ENCODE measurements at places on chromosomes 7 and 10.
A peak's percentile ranks its signal among the peaks of the same experiment; 100 is the strongest.

DNA sequence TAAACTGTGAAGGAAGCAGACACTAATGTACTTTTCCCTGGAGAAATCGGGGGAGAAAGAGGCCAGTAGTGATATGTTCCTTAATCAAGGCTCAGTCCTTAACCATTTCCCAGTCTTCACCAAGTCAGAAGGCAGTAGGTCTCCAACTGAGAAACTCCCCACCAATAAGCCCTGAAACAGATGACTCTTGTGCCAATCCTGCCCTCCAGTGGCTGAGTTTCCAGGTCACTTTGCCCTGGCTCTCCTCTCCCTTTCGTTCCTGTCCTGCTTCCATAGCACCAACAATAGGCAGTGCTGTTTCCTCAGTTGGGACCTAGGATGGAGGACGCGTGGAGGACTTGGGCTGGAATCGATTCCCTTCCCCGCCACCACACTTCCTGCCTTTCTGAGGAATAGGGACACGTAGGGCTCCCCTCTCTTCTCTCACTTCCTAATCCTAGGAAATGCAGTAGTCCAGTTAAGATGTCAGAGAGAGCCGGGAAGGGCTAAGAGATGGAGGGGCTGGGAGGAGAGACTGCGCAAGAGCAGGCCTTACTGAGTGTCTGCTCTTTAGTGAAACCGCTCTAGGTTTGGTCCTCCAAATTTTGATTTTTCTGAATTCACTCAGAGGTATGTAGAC lies 23.4 kb downstream of the ATOH7 start:
- no peak for DNase-seq

GRCh38 chr7:39504963-39505362 lies 61.2 kb upstream of the YAE1 start:
- no peak for DNase-seq

- DNase-seq: peak; percentile 46
Observed at GRCh38 chr10:79383974-79384606, 36.8 kb downstream of the PPIF start.

- DNase-seq: no peak
Observed at GRCh38 chr10:1244493-1244892, 188.3 kb downstream of the WDR37 start.

DNA sequence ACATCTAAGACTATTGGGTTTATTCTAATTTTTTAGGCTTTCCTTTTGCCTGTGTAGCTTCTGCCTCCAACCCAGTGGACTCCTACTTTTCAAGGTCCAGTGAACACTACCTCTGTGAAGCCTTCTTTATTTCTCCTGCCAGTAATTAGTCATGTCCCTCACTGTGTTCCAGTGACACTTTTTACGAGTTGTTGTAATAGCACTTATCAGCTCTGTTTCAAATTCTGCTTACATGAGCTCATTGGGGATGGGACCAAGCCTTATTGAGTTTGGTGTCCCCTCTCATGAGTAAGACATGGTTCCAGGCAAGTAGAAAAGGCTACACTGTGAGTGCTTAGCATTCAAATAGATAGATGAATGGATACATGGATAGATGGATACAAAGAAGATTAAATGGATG lies 184.6 kb downstream of the HIBADH start:
- DNase-seq: no peak

DNA sequence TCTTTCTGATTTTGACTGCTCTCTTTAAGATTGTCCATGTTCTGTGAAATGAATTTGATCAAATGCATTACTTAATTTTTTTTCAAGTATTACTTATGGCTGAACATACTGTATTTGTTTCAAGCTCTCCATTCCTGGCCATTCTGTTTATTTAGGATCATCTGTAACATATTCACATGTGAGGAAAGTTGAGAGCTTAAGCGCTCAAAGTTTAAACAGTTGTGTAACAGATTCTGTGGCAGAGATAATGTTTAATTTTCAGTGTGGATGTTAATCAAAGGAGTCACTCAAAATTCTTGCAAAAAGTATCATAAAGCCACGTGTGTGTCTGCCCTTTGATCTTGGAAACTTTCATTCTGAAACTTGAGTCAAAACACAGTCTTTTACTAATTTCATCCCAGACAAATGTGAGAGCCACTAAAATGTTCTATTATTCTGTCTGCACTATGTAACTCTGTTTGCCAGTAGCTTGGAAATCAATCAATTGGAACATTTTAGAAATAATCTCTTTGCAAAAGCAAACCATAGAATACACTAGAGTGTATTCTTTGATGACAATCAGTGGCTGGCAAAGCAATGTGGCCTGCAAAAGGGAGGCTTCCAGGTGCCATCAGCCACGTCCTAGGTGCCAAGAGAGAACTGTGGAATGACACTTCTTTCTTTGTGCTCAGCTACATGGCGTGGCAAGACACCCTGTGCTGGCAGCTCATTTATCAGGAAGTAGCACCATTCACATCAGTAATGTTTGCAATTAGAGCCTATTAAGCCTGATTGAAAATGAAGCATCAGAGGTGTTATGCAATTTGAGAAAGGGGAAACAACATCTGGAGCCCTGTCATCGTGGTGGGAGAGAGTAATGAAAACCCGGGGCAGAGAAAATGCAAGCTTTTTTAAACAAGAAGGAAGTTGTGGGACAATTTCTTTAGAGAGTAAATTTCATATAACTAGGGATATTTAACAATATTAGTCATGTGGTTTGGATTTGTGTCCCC lies 40.9 kb downstream of the ARL5B start:
- no peak for DNase-seq

DNA sequence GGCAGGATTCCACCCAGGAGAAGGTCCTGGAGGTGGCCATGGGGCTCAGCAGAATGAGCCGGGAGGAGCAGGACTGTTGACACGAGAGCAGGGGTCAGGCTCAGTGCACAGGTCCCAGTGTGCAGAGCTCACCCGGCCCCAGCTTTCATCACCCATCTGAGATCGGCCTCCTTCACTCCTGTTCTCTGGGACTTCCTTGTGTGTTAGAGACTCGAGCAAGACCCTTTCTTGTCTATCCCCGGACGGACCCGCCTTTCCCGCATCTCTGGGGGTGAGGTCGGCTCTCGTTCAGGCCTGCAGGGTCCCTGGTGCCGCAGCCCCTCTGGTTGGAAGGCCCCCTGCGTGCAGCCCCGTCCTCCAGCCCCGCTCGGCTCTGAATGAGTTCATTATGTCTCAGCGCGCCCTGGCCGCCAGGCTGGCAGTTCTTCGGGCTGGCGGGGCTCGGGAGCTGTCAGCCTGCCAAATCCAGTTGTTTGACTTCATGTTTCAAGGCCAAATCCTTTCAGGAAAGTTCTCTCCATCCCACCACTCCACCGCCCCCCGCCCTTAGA lies 127.9 kb downstream of the LHPP start:
- DNase-seq: peak; percentile 68

- no peak for DNase-seq
Observed at GRCh38 chr10:121221991-121222390, 370.8 kb downstream of the WDR11 start.

GRCh38 chr10:114624951-114625780 lies 32.9 kb downstream of the ABLIM1 start:
- no peak for DNase-seq

GRCh38 chr7:32239764-32240163 lies 169.6 kb upstream of the PDE1C start:
- no peak for DNase-seq

DNA sequence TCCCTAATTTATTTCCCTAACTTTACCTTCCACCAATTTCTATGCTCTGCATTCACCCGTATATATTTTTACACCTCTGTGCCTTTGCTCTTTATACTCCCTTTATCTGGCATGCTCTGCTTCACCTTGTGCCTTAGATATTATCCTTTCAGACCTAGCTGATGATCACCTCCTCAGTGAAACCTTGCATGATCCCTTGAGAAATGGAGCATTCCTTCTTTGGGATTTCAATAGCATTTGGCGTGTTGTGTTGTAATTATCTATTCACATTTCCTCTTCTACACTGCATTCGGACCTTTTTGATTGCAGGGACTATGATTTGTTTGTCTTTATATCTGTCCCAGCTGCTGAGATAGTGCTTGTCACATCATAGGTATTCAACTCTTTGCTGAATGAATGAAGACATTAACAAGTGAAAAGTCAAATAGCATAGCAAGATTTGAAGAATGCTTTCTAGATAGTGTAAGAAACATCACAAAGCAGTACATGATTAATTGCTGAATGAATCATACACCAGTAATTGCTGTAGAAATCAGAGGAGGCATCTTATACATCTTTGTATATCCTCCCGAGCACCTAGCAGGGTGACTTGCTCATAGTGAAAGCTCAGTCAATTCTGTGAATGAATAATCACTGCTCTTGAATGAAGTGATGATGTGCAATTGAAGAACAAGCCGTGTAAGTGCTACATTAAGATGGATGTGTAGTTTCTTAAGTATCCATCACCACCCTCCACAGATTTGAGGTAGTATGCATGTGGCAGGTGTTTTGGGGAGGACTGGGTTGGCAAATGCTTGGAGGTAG lies 2.0 kb upstream of the TM9SF3 start:
- no peak for DNase-seq

DNA sequence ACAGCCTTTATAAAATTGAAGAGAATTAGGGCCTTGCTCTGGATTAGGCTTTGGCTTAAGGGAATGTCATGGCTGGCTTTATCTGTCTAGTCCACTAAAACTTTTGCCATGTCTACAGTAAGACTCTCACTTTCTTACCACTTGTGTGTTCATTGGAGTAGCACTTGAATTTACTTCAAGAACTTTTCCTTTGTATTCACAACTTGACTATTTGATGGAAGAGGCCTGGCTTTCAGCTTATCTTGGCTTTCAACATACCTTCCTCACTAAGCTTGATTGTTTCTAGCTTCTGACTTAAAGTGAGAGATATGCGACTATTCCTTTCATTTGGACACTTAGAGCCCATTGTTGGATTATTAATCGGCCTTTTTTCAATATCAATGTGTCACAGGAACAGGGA lies 96.1 kb downstream of the TPST1 start:
- DNase-seq: no peak

DNA sequence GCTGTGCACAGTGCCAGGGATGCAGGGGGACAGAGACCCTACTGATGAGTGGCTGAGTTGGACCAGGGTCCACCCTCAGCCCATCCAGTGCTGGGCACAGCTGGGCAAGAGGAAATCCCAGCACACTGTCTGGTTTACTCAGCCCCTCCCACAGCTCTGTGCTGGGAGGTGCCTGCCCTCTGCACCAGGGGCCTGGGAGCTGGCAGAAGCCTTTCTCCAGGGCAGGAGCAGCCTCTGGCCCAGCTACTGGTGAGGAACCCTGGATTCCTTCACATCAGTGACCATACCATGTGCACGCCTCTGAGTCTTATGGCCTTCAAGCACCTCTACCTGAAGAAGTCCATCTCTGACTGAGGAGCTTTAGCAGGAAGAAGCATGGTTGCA lies 25.9 kb upstream of the C10orf71 start:
- DNase-seq: no peak

DNA sequence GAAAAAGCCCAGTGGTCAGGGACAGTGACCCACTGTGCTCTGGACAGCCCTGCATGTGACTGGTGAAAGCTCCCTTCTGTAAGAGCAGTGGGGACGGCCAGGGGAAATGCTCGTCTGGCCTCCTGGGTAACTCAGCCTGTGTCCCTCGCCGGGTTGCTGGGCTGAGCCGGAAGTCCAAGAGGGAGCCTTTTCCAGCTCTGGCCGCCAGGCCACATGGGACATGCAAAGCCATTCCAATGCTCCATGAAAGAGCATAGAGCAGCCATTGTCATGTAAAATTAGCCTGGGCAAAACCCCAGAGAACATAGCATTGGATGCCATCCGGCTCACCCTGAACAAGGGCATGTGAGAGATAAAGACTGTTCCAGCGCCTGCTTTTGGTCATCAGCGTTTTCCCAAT lies 64.9 kb upstream of the ADRB1 start:
- no peak for DNase-seq

- no peak for DNase-seq
Observed at GRCh38 chr10:9305018-9305655, 1250.6 kb downstream of the GATA3 start.

DNA sequence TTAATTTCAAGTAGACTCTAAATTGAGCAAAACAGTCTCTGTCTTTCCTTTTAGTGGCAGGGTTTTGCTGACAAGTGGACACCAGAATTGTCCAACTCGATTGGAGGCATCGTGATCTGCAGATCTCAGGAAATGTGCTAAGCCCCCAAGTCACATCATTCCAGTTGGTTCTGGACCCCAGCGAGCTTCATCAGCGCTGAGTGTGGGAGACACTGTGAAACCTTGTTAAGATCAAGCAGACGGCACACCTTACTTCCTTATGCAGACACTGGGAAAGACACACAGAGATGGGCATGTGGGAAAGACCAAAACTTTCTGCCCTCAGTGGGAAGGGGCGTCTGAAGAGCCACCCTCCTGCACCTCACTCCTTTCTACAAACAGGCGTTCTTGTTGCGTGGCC lies 440.8 kb downstream of the GLRX3 start:
- DNase-seq: no peak

GRCh38 chr10:113922787-113923570 lies 68.5 kb downstream of the NHLRC2 start:
- DNase-seq: no peak

GRCh38 chr10:124523901-124524300 lies 62.3 kb downstream of the LHPP start:
- DNase-seq: no peak

- no peak for DNase-seq
Observed at GRCh38 chr7:31312889-31313288, 27.6 kb downstream of the NEUROD6 start.

- DNase-seq: no peak
Observed at GRCh38 chr7:17132726-17133125, 165.7 kb upstream of the AHR start.

GRCh38 chr10:93006435-93007039 lies 54.1 kb upstream of the CYP26C1 start:
- DNase-seq: no peak

GRCh38 chr7:39741942-39742623 lies 118.7 kb downstream of the RALA start:
- no peak for DNase-seq
